ENCODE measurements at places on chromosomes 16 and 17. TPM values are rescaled to one million over a fixed set of nuclear protein-coding genes. Genes with fewer than 3 reads are reported as not detected.

Gene DHX8
- total RNA-seq = 19.0 TPM

Gene AFMID
- total RNA-seq = 21.2 TPM

Gene MYBBP1A
- 10.9 TPM for total RNA-seq

Gene ZNF646
- total RNA-seq = 16.5 TPM

Gene KRTAP9-2
- total RNA-seq = not detected

Gene C17orf67
- total RNA-seq = 1.4 TPM

Gene GPR142
- not detected for total RNA-seq

Gene MEFV
- 0.88 TPM for total RNA-seq

Gene TBX4
- total RNA-seq = not detected

Gene BBS2
- total RNA-seq = 68.3 TPM

Gene LRRC75A
- total RNA-seq = 6.0 TPM

Gene CHMP6
- total RNA-seq = 19.4 TPM

Gene VASN
- total RNA-seq = 26.5 TPM

Gene ITGA2B
- not detected for total RNA-seq

Gene RUNDC3A
- total RNA-seq = not detected

Gene NOD2
- total RNA-seq = 5.6 TPM

Gene ABCC3
- total RNA-seq = 4.5 TPM

Gene POLR2C
- total RNA-seq = 109 TPM

Gene PIK3R5
- total RNA-seq = 11.2 TPM

Gene FKBP10
- 62.0 TPM for total RNA-seq

Gene RNF157
- 2.1 TPM for total RNA-seq

Gene CCDC200
- not detected for total RNA-seq

Gene ZNF785
- total RNA-seq = 37.4 TPM

Gene CCDC43
- 16.7 TPM for total RNA-seq

Gene KRTAP2-3
- not detected for total RNA-seq

Gene SSTR5
- total RNA-seq = not detected

Gene WDR45B
- 88.7 TPM for total RNA-seq

Gene ZG16
- not detected for total RNA-seq

Gene TNFRSF17
- not detected for total RNA-seq

Gene PHAF1
- total RNA-seq = 18.1 TPM

All from uterus (tissue), 4 donors.